ENCODE measurements at places on chromosomes 12 and 14.

DNA sequence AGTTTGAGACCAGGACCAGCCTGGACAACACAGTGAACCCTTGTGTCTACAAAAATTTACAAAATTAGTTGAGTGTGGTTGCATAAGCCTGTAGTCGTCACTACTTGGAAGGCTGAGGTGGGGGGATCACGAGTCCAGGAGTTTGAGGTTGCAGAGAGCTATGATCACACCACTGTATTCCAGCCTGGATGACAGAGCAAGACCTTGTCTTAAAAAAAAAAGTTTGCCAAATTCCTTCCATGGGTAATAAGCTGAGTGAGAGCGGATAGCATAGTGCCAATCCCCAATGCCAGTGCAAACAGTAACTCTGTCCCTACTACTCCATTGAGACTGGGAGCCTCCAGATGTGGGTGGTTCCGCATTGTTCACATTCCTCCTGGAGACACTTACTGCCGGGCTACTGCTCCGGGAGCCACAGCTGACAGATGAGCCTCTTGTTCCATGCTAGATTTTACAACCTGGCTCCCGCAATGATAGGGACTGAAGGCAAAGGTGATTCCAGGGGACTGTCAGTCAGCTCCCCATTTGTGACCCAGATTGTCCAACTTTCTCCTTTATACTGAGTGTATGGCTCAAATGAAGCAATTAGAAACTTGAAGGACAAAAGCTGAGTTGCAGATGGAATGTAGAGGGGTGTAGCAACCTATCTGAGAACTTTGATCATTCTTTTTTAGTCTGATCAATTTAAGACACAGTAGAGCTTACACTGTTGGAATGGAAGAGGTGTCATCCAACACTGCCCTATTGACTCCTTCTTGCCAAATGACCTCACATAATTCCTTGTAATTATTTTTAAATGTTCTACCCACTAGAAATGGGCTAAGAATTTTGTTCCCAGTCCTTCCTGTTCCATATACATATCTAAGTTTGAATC is 13.4 kb upstream of the FRMD6 start:
- DNase-seq: no peak

DNA sequence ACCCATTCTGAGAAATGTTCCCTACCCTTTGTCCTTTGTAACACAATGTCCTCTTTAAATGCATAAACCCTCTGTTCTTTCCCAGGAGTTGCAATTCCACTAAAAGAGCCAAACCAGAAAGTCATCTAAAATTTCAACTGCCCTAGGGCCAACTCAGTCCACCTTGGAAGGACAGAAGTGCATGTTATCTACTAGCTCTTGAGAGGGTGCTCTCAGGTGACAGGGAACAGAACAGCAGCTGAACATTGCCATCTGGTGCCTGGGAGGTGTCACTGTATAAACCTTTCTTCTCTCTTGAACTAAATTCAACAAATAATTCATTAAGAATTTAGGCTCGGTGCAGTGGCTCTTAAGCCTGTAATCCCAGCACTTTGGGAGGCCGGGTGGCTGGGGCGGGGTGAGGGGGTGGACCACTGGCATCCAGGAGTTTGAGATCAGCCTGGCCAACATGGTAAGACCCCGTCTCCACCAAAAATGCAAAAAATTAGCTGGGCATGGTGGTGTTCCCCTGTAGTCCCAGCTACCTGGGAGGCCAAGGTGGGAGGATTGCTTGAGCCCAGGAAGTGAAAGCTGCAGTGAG is 10.3 kb upstream of the FERMT2 start:
- peak; percentile 30 for DNase-seq

DNA sequence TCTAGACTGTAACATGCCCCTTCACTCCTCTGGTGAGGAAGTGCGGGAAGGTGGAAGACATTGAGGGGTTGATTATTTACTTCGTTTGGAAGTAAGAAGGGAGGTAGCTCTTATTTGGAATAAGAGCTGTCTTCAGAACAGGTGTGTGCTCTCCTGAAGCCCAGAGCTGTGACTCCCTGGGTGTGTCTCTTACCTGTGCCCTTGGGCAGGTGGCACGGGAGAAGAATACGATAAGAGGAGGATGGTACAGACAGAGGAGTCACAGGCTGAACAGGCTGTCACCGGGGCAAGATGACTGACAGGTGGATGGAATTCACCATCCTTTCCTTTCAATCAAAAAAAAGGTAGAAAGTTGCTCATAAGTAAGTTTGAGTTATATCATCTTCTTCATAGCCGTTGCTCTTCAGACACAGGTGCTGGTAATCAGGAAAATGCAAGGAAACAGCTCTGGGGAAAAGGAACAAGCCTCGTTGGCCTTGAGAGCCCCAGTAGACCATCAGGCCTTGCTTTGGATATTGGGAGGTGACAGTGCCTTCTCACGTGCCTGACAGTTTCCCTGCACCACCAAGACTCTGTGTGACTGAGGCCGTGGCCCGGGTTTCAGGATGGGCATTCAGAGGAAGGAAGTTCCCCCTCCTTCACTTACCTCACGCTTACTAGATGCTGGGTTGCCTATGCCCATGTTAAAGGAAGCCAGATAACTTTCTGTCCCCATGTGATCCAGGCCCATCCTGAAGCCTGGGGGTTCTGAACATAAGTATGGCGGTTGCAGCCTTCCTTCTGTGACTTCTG is 120.4 kb downstream of the ETV6 start:
- DNase-seq: no peak

GRCh38 chr14:95137804-95138167 is 19.5 kb downstream of the DICER1 start:
- DNase-seq: no peak

- DNase-seq: no peak
Observed at GRCh38 chr12:31557707-31558106, 33.2 kb downstream of the DENND5B start.

- no peak for DNase-seq
Observed at GRCh38 chr14:73764406-73765280, 50.5 kb upstream of the PNMA1 start.

- DNase-seq: no peak
Observed at GRCh38 chr14:55336691-55337090, 65.5 kb downstream of the FBXO34 start.

DNA sequence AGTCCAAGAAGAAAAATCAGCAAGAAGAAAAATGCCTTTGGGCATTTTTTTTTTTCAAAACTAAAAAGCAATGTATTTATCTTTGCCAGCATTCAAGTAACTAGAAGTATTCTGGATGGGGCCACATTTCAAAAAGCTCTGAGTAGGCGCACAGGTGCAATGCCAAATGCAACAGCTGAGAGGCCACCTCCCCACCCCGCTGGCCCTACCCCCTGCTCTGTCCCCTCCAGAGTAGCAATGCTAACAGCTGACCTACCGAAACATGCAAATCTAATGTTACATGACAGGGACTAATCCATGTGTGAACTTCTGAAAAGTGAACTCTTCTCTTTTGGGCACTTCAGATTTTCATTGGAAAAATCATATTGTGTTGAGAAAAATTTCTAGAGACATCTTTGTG is 153.7 kb upstream of the SLC38A2 start:
- no peak for DNase-seq

- DNase-seq: no peak
Observed at GRCh38 chr12:67515679-67516340, 132.7 kb upstream of the DYRK2 start.

GRCh38 chr12:49697808-49698207 is 9.4 kb downstream of the FMNL3 start:
- no peak for DNase-seq

- DNase-seq: no peak
Observed at GRCh38 chr12:123148655-123149054, 2.2 kb downstream of the PITPNM2 start.

DNA sequence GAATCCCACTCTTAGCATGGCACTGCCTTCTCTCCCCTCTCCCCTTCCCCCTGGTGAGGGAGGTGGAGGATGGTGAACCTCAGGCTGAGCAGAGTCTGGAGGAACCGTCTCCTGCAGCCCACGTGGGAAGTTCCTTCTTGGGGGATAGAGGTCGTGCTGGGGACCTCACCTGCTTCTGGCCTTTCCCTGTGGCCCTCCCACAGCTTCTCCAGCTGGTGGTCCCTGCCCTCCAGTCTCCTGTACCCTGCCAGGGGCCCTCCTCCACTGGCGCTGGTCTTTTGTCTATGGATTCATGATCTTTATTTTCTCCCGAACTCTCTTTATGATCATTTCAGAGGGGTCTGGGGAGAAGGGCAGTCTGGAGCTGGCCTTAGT is 9.0 kb upstream of the MTA1 start:
- DNase-seq: no peak

DNA sequence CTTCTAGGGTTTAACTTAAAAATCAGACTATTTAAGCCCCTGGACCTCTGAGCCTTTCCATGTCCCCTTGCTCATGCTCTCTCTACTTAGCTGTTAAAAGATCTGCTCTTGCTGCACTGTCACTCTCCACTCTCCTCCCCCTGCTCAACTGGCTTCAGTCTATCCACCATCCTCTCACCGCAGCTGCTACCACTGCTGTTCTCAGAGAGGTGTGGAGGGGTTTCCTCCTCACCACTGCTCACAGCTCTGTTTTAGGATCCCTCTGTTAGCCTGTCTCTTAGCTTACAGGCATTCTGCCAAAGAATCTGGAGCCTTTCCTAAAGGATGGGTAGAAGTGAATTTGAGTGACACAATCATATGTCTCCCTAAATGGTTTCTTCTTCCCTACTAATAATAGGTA is 43.7 kb upstream of the ATP2B1 start:
- peak; percentile 46 for DNase-seq
